CD8-positive, alpha-beta T cell (primary cell): ENCODE measurements at places on chromosomes 5 and 9. TPM values are rescaled to one million over a fixed set of nuclear protein-coding genes. Genes with fewer than 3 reads are reported as not detected.

GRCh38 chr5:6820851-6821479, 107.7 kb downstream of the TENT4A start:
- peak; percentile 12 for DNase-seq

- no peak for DNase-seq
Measured at GRCh38 chr9:135693265-135693664, 6.0 kb downstream of the SOHLH1 start.

DNA sequence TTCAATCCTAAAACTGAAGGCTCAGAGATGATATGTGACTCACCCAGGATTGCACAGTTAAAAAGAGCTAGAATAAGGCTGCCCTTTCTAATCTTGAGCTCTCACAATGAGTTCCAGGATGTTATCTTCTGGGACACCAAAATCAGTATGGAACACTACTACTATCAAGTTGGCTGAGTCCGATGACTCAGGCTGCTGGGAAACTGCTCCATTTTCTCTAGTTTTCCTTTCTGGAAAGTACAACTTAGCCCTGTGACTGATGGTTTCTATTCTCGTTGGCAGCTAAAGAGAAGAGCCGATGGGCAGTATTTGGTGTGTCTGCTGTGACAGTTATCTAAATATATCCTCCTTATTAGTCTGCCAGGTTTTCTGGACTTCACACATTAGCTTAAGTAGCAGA, 37.9 kb upstream of the DPYSL3 start:
- DNase-seq: no peak

DNA sequence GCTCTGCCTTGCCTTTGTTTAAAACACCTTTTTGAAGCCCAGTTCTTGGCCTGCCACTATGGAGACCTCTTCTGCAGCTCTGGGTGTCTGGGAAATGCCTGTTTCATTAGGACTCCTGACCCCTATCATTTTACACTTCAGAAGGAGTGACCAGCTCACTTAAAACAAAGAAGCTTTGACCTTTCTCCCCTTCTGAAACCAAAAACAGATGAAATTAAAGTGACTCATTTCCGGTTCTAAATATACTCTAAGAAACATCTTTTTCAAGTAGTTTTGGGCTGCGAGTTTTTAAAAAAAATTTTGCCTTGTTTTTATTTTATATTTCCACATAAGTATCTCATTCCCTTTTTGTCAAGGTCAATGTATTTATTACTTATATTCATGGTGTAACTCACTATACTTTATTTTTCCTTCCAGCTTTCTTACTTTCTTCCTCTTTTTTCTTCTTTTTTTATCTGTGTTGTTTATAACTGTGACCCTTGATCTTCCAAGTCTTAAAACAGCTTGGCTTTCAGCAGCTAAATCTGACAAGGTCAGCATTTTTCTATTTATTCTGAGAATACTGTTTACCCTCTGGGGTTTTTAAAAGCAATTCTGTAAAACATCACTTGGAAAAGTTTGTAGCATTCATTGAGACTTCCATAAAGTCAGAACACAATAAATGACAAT, 672.9 kb downstream of the NR2F1-AS1 start:
- DNase-seq: no peak

DNA sequence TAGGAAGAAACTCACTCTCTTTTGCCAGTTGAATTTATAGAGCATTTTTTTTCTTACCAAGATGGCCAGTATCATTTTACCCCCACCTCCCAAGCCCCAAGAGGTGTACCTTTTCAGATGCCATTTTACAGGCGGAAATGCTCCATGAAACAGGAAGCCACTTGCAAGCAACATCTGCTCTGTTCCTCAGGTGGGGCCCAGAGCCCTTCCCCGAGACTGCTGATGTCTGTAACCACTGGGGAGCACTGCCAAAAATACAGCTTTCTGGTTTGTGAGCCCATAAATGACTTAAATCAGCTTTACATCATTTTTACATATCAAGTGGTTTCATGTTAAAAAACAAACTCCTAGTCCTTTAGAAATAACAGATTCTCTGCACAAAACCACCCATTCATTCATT, 42.9 kb upstream of the GARNL3 start:
- no peak for DNase-seq

- DNase-seq: no peak
Measured at GRCh38 chr9:21812415-21812814, 10.0 kb downstream of the MTAP start.

DNA sequence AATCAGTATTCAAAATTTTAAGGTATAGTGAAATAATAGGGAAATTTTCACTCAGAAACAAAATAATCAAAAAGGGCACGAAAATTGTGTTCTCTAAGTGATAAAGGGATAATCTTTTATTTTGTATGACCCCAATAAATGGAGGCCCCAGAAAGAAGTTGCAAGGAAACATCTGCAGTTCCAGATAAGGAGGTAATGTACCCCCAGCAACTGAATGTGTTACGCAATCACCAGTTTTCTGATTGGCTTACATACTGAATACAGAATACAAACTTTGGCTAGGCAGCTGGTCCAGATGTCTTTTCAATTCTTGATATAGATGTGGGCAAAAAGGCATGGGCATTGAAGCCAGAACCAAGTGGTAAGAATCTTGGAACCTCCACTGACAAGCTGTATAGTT, 1.7 kb upstream of the TOPORS start:
- no peak for DNase-seq

GRCh38 chr9:83006378-83006777, 56.6 kb downstream of the RASEF start:
- DNase-seq: no peak

- no peak for DNase-seq
Measured at GRCh38 chr5:32202394-32202793, 28.3 kb upstream of the GOLPH3 start.

DNA sequence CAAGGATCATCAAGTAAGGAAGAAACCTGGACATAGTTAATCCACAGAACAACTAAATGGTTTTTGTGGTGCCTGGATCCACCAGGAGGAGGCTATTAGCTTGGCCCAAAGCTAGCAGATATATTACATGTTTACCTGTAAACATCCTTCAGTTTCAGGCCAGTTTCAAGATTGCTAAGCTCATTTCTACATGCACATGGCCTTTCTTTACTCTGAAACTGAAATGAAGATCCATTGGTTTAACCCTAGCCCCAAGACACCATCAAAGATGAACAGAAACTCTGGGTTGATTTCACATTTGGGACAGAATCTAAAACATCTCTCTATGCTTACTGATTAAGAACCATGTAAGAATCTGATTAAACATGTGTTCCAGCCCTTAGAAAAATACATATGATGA, 611.8 kb downstream of the TLE1 start:
- no peak for DNase-seq

The MAML1 gene
- total RNA-seq: 23.4 TPM

The PCDHGC5 gene
- not detected for total RNA-seq

The SNCAIP gene
- not detected for total RNA-seq

The IFT74 gene
- 6.3 TPM for total RNA-seq

The LCN2 gene
- total RNA-seq: not detected

The GDA gene
- total RNA-seq: not detected

The CA9 gene
- not detected for total RNA-seq

The CDK9 gene
- 120 TPM for total RNA-seq

The SLC46A2 gene
- not detected for total RNA-seq

The PPP3R2 gene
- total RNA-seq: not detected
